ENCODE measurements at places on chromosomes 13 and 19. TPM values are rescaled to one million over a fixed set of nuclear protein-coding genes. Genes with fewer than 3 reads are reported as not detected.

The ZNF865 gene
- polyA plus RNA-seq: 5.9 TPM

The ZNF563 gene
- 1.5 TPM for polyA plus RNA-seq

The ZNF723 gene
- not detected for polyA plus RNA-seq

The PLPPR2 gene
- polyA plus RNA-seq: 7.3 TPM

The PTPRS gene
- polyA plus RNA-seq: 11.3 TPM

The AMH gene
- polyA plus RNA-seq: 2.5 TPM

The TMEM255B gene
- 6.8 TPM for polyA plus RNA-seq

The SCGB2B2 gene
- 0.16 TPM for polyA plus RNA-seq

The F10 gene
- 4.5 TPM for polyA plus RNA-seq

The PSG2 gene
- not detected for polyA plus RNA-seq

The PODNL1 gene
- 5.3 TPM for polyA plus RNA-seq

The TSKS gene
- polyA plus RNA-seq: 0.55 TPM

The DAND5 gene
- polyA plus RNA-seq: not detected

The B3GNT3 gene
- polyA plus RNA-seq: 12.2 TPM

The TSSK6 gene
- 1.2 TPM for polyA plus RNA-seq

The LSM14A gene
- 57.2 TPM for polyA plus RNA-seq

The ARHGAP35 gene
- 9.6 TPM for polyA plus RNA-seq

The RNF17 gene
- polyA plus RNA-seq: not detected

The CABP5 gene
- polyA plus RNA-seq: not detected

The SPACA4 gene
- 1.9 TPM for polyA plus RNA-seq

The SBK3 gene
- polyA plus RNA-seq: 0.18 TPM
